ENCODE measurements at places on chromosomes 16 and 17. TPM values are rescaled to one million over a fixed set of nuclear protein-coding genes. Genes with fewer than 3 reads are reported as not detected.

Gene SCIMP
- not detected for polyA plus RNA-seq

DNA sequence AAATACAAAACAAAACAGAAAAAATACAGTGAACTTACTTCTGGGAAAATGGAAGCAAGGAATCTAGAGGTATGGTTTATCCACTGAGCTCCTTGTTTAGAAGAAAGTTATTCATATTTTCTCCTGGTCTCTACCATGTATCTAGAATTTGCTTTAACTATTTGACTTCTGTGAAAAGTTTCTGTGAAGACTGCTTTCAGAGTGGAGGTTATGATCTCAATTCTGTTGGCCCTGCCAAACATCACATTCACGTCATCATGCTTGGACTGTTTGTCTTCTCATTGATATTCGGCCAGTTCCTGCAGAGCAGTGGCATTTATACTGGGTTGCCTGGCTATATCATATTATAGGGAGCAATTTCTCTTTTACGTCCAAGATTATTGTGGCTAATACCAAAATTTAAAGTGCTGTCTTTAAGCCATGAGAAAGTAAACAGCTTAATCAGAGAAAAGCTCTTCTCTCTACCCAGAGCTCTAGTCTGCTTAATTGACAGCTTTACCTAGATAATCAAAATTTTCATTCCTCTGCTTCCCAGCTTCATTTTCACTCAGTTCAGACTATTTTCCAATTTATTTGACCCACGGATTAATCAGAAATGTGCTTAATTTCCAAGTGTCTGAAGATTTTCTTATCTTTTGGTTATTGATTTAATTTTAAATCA, at the start of gene ABCA8:
Gene ABCA8, minus strand, starts transcription at position 212 of the 661 bp plus-strand sequence. CDS start 13,358 bp downstream, outside the sequence.
- no peaks in the 10 kb centered on the region for H3K27me3 ChIP-seq
- H3K4me3 ChIP-seq, result peak within 1 kb of the TSS; percentile 15

DNA sequence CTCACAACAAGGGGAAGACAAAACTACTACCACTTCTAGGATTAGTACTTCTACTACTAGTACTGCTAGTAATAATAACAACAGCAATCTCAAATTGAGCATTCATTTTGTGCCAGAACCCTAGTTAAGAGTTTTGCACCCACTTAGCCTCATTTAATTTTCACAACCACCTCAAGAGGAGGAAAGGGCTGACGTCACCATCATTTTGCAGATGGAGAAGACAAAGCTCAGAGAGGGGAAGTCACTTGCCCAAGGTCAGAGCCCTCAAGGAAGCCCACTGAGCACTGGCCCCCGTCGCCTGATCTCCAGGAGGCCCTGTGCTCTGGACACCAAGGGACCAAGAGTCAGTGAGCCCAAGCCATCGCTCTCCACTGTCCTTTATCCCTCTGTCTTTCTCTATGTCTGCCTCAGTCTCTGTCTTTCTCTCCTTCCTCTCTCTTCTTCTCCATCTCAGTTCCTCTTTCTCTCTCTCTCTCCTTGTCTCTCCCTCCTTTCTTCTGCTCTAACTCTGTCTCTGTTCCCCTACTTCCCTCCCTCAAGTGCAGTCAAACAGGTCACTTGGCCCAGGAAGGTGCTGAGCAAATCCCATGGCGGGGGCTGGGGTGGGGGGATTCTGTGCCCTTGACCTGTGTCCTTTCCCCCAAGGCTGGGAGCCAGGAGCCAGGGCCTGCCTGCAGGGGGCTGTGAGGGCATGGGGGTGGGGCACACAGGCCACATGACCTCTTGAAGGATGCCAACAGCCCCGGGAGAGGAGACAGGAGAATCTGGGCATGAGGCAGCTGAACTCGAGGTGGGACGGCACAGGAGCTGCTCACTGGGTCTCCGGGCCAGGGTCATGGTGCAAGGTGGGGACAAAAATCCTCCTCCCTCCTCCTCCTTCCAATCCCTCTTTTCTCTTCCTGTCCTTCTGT, 11.2 kb upstream of the NGFR start:
- no peaks in the 10 kb centered on the region for H3K36me3 ChIP-seq
- H3K4me3 ChIP-seq, result no peak overlapping the region
- DNase-seq, result no peak

- 0 out of 2 replicates have a peak overlapping the region, but pooled peaks have one; percentile 11 for H3K27ac ChIP-seq
- H3K36me3 ChIP-seq, result no peaks in the 10 kb centered on the region
- DNase-seq, result no peak
- peaks cover 19% of the 10 kb centered on the region for H3K4me1 ChIP-seq
These were observed 37.1 kb downstream of the LDHD start for GRCh38 chr16:75079346-75079926.

GRCh38 chr17:57021226-57021940, 43.5 kb downstream of the SCPEP1 start:
- H3K36me3 ChIP-seq, result no peaks in the 10 kb centered on the region
- H3K27me3 ChIP-seq, result no peaks in the 10 kb centered on the region
- no peak overlapping the region for H3K4me3 ChIP-seq
- DNase-seq, result no peak

- no peak overlapping the region for H3K27ac ChIP-seq
- no peak for DNase-seq
- no peak overlapping the region for H3K4me3 ChIP-seq
- no peaks in the 10 kb centered on the region for H3K36me3 ChIP-seq
These were observed 204.7 kb upstream of the HSBP1 start for GRCh38 chr16:83602761-83603722.

Gene PRM2
- polyA plus RNA-seq, result not detected

Gene KRT24
- not detected for polyA plus RNA-seq

GRCh38 chr17:81414756-81415516, 19.7 kb downstream of the BAHCC1 start:
- no peak for DNase-seq
- no peak overlapping the region for H3K27ac ChIP-seq
- no peaks in the 10 kb centered on the region for H3K36me3 ChIP-seq
- no peak overlapping the region for H3K4me3 ChIP-seq
- H3K4me1 ChIP-seq, result peaks cover 31% of the 10 kb centered on the region

GRCh38 chr17:64632194-64632593, 29.9 kb downstream of the SMURF2 start:
- no peaks in the 10 kb centered on the region for H3K36me3 ChIP-seq
- no peak overlapping the region for H3K4me3 ChIP-seq
- H3K4me1 ChIP-seq, result no peaks in the 10 kb centered on the region
- no peaks in the 10 kb centered on the region for H3K27me3 ChIP-seq
- no peak for DNase-seq
- no peak overlapping the region for H3K27ac ChIP-seq

Gene ZFPM1
- 1.2 TPM for polyA plus RNA-seq

DNA sequence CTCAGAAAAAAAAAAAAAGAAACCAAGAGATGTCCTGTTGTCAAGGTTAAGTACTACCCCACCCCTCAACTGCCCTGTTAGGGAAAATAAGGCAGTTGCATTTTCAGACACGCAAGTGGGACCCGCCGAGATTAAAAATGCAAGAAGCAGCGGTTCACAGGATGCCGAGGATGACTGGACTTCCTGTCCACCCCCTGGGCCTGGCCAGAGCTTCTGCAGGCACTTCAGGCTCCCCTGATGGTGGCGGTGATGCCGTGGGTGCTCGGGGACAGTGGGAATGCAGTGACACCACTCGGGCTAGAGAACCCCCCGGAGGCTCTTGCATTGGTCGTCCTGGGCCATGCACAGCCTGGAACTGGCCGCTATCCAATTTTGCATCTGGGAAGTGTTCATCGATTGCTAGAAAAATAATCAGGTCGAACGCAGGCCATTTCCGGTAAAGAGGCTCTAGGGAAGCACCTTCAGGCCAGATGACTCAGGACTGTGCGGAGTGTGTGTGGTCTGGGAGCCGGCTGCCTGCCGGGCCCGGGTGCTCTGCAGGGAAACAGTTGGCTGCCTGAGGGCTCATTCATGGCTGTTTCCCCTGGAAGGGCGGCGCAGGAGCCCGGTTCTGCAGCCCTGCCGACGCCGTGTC, 13.4 kb upstream of the CRISPLD2 start:
- peak overlapping the region; percentile 46 for H3K4me3 ChIP-seq
- H3K27me3 ChIP-seq, result no peaks in the 10 kb centered on the region
- no peaks in the 10 kb centered on the region for H3K36me3 ChIP-seq
- peak; percentile 86 for DNase-seq
- peak overlapping the region; percentile 48 for H3K27ac ChIP-seq

DNA sequence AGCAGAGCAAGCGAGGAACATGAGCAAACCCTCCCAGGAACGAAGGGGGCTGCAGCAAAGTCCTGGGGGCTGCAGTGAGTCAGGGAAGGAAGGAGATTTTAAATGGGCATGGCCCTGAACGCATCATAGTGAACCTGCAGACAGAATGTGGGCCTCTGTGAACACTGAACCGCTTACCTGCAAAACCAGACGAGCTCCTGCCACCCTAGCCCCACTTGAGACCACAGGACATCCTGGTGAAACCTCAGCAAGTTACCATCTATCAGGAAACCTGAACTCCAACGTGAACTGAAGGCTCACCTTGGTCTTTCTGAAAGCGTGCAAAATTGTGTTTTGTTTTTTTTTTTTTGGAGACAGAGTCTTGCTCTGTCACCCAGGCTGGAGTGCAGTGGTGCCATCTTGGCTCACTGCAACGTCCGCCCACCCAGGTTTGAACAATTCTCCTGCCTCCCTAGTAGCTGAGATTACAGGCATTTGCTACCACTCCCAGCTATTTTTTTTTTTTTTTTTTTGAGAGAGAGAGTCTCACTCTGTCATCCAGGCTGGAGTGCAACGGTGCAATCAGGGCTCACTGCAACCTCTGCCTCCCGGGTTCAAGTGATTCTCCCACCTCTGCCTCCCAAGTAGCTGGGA, 30.8 kb downstream of the FANCA start:
- H3K4me1 ChIP-seq, result no peaks in the 10 kb centered on the region
- H3K27me3 ChIP-seq, result no peaks in the 10 kb centered on the region
- no peak overlapping the region for H3K4me3 ChIP-seq
- H3K36me3 ChIP-seq, result peaks cover 18% of the 10 kb centered on the region
- DNase-seq, result no peak

- no peaks in the 10 kb centered on the region for H3K27me3 ChIP-seq
- no peaks in the 10 kb centered on the region for H3K36me3 ChIP-seq
- H3K27ac ChIP-seq, result no peak overlapping the region
- DNase-seq, result peak; percentile 79
- H3K4me1 ChIP-seq, result no peaks in the 10 kb centered on the region
These were observed 66.2 kb downstream of the TMEM132E start for GRCh38 chr17:34645594-34645993.

GRCh38 chr16:67461600-67462278, 19.2 kb downstream of the ATP6V0D1 start:
- no peak overlapping the region for H3K27ac ChIP-seq
- H3K36me3 ChIP-seq, result no peaks in the 10 kb centered on the region
- H3K4me3 ChIP-seq, result no peak overlapping the region
- DNase-seq, result no peak

DNA sequence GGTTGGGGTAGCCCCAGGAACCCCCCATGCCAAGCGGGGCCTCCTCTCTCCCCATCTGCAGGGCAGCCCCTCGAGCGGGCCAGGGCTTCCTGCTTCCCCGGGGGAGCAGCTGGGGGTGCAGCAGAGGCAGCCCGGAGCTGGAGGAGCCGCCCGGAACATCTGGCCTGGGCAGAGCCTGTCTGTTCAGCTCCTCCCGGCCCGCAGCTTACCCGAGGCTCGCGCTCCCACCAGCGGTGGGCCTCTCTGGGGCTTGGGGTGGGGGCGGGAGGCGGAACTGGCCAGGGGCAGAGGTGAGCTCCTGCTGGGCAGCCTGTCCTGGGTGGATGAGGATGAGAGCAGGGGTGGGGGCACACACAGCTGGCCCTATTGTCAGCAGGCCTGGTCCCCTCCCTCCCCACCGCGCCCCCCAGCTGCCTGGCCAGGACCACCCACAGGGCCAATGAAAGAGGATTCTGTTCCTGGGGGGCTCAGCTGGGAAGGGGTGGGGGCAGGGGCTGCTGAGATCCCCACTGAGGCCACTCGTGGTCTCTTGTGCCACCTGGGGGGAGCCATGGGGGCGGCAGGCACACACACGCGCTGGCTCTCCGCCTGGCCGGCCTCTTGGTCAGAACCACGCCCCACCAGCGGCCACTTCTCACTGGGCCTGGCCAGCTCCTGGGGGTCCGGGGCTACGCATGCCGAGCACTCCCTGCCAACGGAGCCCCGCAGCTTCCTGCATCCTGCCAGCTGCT, 34.7 kb downstream of the BAHCC1 start:
- H3K4me3 ChIP-seq, result peak overlapping the region; percentile 4
- DNase-seq, result peak; percentile 92
- no peaks in the 10 kb centered on the region for H3K36me3 ChIP-seq
- no peak overlapping the region for H3K27ac ChIP-seq

DNA sequence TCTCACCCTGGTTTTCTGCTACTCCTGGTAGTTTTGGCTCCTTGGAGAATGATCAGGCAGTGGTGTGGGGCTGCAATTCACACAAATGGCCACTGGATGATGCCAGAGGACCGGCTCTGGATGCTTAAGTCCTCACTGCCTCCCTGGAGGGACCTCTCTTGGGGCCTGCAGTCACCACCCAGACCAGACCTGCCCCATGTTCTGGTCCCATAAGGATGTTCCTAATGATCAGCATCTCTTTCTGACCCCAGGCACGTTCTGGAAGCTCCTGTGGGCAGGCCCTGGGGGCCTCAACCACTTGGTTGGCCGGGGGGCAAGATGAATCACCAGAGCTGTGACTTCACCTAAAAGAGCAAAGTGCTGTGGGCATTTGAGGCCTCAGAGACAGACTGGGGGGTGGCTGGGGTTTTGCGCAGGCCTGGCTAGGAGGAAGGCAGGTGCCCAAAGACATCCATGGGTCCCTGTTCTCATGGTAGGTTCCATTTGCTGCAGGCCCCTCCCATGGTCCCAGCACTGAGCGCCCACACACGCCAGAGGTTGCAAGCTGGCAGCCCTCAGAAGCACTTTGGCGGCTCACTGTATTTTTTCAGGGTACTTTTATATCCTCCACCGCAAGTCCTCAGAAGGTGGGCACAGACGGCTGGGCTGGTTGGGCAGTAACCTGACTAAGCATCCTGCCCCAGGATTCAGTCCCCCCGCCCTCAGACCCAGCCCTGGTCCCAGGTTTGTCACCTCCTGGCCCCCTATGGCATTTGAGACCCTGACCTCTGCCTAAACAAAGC, 53.2 kb downstream of the NT5M start:
- no peak overlapping the region for H3K27ac ChIP-seq
- no peaks in the 10 kb centered on the region for H3K36me3 ChIP-seq
- H3K4me3 ChIP-seq, result no peak overlapping the region
- H3K27me3 ChIP-seq, result no peaks in the 10 kb centered on the region

Gene KLHDC4
- polyA plus RNA-seq, result 51.2 TPM

Gene TPSG1
- polyA plus RNA-seq, result not detected

Gene RPA1
- polyA plus RNA-seq, result 47.2 TPM

DNA sequence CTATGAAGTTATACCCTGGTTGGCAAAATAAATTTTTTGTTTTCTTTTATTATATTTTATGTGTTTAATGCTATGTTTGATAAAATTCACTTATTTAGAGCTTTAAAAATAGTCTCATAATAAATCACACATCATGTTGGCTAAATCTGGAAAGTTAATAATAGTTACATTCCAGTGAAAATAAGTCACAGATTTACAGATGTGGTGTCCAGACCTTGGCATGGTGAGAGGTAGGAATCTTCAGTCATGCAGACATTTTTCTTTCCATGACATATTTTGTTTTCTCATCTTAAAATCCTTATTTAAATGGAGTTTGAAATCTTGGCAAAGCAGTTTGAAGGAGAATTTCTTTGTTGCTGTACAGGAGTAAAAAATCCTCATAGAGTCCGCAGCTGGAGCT, 48.1 kb upstream of the GOSR1 start:
- no peak overlapping the region for H3K4me3 ChIP-seq
- peak overlapping the region; percentile 18 for H3K27ac ChIP-seq
- H3K27me3 ChIP-seq, result no peaks in the 10 kb centered on the region
- H3K4me1 ChIP-seq, result no peaks in the 10 kb centered on the region
- peaks cover 16% of the 10 kb centered on the region for H3K36me3 ChIP-seq
- no peak for DNase-seq

Measured in SK-N-SH (cell line).